ENCODE measurements at places on chromosomes 3 and 15. TPM values are rescaled to one million over a fixed set of nuclear protein-coding genes. Genes with fewer than 3 reads are reported as not detected.

Gene FBXW12
- total RNA-seq = not detected

Gene AGBL1
- not detected for total RNA-seq

Gene RHOA
- total RNA-seq = 463 TPM

Gene KCNH8
- total RNA-seq = not detected

Gene TICRR
- 21.0 TPM for total RNA-seq

Gene WDR93
- not detected for total RNA-seq

Gene ALCAM
- 17.5 TPM for total RNA-seq

Gene HESX1
- total RNA-seq = 1.6 TPM

Gene LYSMD2
- total RNA-seq = 14.5 TPM

Gene TRH
- not detected for total RNA-seq

Gene PRR23E
- not detected for total RNA-seq

Gene FAM81A
- total RNA-seq = 0.79 TPM

Gene EFCC1
- total RNA-seq = 0.20 TPM

Gene SST
- total RNA-seq = not detected

Gene MINAR1
- 0.22 TPM for total RNA-seq

Gene PPP4R2
- total RNA-seq = 68.1 TPM

Gene CHRD
- not detected for total RNA-seq

Gene GOLGA6L2
- not detected for total RNA-seq

Gene PLCH1
- total RNA-seq = 0.27 TPM

Gene TMEM44
- total RNA-seq = 0.93 TPM

Gene ABHD17C
- total RNA-seq = 7.3 TPM

Gene ZPLD1
- not detected for total RNA-seq

Gene GADL1
- total RNA-seq = not detected

Gene ISL2
- not detected for total RNA-seq

Gene CCDC39
- not detected for total RNA-seq

Data from activated naive CD4-positive, alpha-beta T cell treated with anti-CD3 and anti-CD28 coated beads for 36 hours (primary cell).